ENCODE measurements at places on chromosomes 6 and 20. TPM values are rescaled to one million over a fixed set of nuclear protein-coding genes. Genes with fewer than 3 reads are reported as not detected.

- peak; percentile 65 for ATAC-seq
Measured at GRCh38 chr6:11732036-11732631, 46.5 kb downstream of the ADTRP start.

DNA sequence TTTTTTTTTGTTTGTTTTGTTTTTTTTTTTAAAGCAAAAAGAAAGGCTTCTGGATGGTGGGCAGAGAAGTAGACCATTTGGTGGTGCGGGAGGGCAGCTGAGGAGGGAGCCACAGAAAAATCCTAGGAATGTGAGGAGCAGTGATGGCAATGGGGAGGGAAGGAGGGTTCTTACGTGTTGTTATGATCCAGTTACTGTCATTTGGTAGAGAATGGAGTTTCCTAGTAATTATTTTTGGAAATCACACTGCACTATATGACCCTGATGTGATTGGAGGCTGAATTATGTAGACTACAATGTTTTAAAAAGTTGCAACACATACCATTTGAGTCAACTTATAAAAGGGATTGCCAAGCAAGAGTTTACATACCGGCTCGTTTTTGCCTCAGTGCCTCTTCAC, 22.1 kb downstream of the ADGRF5 start:
- no peak for ATAC-seq

DNA sequence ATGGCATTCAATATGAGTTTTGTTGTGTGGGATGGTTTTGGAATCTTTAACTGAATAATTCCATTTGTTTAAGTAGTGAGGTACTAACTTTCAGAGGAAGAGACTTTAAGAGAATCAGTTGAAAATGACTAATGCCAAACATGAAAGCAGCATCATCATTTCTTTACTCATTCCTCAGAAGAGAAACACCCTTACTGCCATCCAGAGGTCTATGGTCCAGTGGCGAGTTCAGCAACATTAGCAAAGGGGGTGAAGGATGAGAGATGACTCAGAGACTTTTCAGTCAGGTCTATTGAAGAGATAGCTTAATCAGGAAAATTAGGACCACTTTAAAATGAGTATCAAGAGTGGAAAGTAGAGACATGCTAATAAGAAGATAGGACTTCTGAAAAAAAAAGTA, 118.8 kb downstream of the COL19A1 start:
- peak; percentile 63 for ATAC-seq

DNA sequence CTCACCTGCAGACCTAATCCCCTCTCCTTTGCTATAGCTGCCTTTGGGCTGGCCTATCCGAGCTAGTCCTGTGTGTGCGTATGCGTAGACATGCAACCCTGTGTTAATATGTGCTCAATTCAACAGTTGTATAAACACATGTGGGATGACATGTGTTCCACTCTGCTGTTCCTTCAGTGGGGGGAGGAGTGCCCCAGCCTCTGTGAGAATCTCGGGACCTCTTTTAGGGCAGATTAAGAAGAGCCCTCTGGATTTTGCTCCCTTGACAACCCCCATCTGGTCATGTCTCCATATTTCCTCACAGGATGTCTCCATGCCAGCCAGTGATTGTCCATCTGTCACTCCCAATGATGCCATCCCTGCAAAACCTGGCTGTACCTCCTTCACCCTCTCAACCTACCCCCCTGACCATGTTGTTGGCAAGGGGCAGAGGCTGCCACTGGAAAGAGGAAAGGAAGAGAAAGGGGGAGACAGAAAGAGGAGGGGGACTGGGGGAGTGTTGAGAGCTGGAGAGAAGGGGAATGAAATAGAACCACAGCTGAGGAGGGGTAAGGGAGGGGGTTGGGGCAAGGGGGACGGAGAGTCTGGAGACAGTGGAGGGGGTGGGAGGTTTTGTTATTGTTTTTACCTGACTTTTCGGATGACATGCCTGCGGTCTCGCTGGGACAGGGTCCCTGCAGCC, 417 bp downstream of the PRRT1 start:
- ATAC-seq: no peak

GRCh38 chr6:2534406-2535042, 216.2 kb downstream of the MYLK4 start:
- ATAC-seq: no peak

- ATAC-seq: no peak
Measured at GRCh38 chr20:25668446-25668845, 28.2 kb downstream of the ZNF337 start.

- ATAC-seq: no peak
Measured at GRCh38 chr6:20900389-20901160, 366.3 kb downstream of the CDKAL1 start.

- no peak for ATAC-seq
Measured at GRCh38 chr6:20217324-20217855, 5.1 kb upstream of the MBOAT1 start.

- peak; percentile 98 for ATAC-seq
Measured at GRCh38 chr6:37965964-37966676, 146.6 kb downstream of the ZFAND3 start.

DNA sequence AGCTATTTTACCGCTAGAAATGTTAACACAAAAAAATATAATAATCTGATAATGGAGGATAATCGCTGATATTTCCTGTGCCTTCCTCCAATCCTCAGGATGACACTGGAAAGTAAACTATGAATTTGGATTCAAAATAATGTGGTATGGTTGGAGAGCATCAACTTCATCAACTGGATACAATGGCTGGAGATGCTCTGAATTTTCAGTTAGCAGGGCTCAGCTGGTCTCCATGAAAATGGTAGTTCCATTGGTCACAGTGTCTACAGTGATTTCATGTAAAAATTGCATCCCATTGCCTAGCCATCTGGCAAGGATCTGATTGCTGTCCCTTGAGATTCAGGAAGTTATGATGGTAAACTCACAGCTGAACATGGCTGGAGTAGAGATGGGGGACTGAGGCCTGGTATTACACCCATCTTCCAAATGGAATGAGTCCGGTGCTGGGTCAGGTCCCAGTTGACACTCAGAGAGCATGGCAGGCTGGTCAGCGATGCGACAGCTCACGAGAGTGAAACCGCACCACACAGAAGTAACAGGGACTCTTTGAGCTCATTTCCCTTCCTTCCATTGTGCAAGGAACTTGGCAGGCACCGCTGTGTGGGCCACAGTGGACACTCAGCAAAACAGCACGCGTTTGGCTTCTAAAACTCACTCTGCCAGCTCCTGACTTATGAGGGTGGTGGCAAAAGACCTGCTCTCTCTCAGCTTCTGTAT, 142.4 kb upstream of the TNFAIP3 start:
- ATAC-seq: no peak

The SRSF12 gene
- 1.1 TPM for total RNA-seq
